Left ventricle myocardium superior (tissue), 1 donor: ENCODE measurements at places on chromosomes 5 and 9.

GRCh38 chr9:90724880-90725279 is 76.7 kb upstream of the SYK start:
- no peak for DNase-seq

GRCh38 chr5:15009420-15009819 is 137.8 kb upstream of the ANKH start:
- no peak for DNase-seq

GRCh38 chr5:33231935-33232334 is 208.8 kb upstream of the TARS1 start:
- DNase-seq: no peak

GRCh38 chr5:56862909-56863308 is 46.5 kb upstream of the SETD9 start:
- no peak for DNase-seq

DNA sequence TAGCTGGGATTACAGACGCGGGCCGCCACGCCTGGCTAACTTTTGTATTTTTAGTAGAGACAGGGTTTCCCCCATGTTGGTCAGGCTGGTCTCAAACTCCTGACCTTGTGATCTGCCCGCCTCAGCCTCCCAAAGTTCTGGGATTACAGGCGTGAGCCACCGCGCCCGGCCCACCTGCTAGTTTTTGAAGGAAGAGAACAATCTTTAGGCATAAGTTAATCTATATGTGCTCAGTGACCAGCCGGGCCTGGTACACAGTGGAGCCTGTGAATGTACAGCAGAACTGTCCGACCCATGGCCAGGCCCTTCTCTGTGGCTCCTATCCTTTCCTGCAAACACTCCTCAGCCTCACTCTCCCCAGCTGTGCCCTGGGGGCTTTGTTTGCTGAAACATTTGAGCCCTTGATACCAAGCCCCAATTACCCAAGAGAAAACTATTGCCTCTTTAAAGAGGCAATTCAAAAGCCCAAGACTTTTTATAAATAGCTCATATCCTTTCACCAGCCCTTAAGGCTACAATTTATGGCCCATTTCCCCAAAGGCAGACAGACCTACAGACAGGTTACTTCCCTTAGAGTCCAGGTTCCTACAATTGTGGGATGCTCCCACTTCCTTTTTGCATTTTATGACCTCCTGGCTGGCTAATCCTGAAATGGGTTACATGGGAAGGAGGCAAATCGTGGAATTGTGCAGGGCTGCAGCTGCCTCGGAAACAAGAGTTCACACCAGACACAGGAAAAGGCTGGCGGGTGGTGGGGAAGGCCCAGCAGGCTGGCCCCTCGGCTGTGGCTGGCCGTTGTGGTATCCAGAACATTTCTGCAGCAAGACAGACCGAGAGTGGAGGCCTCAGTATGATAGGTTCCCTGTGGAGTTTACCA is 37.5 kb downstream of the SPRY4 start:
- DNase-seq: no peak

DNA sequence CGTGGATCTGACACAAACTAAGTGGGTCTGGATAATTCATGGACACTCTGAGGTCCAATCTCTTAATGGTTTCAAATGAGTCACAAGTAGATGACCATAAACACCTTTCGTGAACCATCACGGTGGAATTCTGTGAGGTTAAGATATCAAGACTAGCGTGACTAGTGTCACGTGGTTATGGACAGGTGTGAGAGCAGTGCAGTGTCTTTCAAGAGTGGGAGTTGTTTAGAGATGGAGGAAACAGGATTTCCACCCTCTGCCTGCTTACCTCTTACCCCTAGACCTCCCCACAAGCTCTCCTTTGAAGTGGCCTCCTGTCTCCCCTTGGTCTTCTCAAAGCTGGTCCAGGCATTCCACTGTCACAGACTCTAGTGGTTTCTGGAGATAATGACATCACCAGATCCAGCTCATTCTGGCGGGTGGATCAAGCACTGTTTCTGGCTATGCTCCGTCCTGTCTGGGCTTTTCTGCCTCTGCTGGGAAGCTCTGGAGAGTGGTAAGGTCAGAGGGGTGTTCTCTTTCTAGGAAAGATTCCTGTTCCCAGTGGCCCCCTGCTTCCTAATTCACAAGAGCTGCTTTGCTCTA is 20.0 kb upstream of the ZNF782 start:
- DNase-seq: no peak

GRCh38 chr5:97629276-97629675 is 446.2 kb upstream of the RIOK2 start:
- peak; percentile 58 for DNase-seq

GRCh38 chr5:10524376-10525123 is 39.3 kb upstream of the ANKRD33B start:
- DNase-seq: peak; percentile 44

DNA sequence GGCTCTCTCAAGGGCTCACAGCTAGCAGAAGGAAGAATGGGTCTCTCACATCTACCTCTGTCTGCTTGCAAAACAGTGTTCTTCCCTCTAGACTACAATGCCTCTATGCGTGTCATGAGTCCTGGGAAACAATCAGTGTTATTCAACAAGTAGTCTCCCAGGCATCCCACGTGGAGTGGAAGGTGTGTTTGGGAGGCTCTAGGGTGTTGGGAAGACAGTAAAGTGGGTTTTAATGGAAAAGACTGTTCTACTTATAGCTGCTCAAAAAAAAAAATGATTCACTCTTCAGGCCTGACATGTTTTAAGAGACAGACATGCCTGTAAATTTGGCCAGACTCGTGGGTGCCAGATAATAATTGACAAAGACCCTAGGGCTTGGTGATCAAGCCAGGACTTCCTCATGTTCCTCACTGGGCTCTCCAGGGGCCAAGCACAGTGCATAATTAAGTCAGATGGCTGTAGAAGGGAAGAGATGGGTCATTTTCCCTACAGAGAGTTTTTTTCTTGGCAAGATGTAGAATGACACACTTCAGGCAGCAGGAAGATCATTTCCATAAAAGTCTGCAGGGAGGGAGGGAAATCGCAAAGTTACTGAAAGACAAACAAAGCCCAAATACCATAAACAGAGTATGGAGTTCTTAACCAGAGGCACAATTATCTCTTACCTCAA is 246.4 kb downstream of the ACTL7B start:
- no peak for DNase-seq

DNA sequence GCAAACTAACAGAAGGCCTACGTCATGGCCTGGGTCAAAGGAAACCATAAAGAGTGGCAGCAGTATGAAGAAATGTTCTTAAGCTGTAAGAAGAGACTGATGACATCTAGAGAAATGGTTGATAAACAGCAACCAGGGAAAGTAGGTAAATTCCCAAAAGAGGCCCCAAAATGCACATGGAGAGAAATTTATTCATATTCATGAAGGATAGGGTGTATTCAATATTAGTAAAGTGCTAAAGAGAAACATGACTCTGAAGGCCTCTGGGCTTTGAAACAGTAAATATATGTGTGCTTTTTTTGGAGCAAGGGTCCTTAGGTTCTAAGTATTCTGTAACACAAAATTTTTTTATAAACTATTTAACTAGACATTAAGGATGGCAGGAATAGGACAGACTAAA is 149.7 kb upstream of the GRIA1 start:
- no peak for DNase-seq

- no peak for DNase-seq
Observed at GRCh38 chr9:113933671-113934070, 57.6 kb downstream of the ZNF618 start.

DNA sequence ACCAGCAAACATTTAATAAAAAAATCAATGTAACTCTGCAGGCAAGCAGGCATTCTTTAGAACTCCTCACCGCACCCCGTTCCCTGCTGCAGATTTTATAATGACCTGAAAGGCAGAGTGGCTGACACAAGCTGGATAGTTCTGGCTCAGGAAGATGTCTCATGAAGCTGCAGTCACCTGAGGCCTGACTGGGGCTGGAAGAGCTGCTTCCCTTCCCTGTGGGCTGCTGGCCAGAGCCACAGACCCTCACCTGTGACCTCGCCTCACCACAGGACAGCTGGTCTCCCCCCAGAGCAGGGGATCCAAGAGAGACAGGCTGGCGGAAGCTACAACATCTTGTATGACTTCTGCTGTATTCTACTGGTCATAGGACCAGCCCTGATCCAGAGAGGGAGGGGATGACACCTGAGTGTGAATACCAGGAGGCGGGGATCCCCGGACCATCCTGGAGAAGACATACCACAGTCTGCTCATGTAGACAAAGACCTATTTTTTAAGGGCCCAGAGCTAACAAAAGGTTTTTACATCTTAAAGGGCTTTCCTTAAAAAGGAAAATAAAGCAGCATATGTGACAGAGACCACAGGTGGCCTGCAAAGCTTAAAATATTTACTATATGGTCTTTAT is 43.9 kb downstream of the RAPGEF1 start:
- no peak for DNase-seq

- no peak for DNase-seq
Observed at GRCh38 chr5:81353189-81353588, 40.7 kb downstream of the ACOT12 start.
